Cardiac septum (tissue), 1 donor: ENCODE measurements at places on chromosomes 12 and 14. TPM values are rescaled to one million over a fixed set of nuclear protein-coding genes. Genes with fewer than 3 reads are reported as not detected.

TBC1D30 gene
- 1.8 TPM for total RNA-seq

KRT74 gene
- not detected for total RNA-seq

OR11H12 gene
- total RNA-seq = not detected

ADCY6 gene
- 195 TPM for total RNA-seq

GEMIN2 gene
- total RNA-seq = 7.4 TPM

CHGA gene
- not detected for total RNA-seq

TESPA1 gene
- 0.65 TPM for total RNA-seq

TNFAIP2 gene
- 31.3 TPM for total RNA-seq

KRT79 gene
- not detected for total RNA-seq

YARS2 gene
- total RNA-seq = 11.6 TPM

CELA1 gene
- not detected for total RNA-seq

MGST1 gene
- 7.3 TPM for total RNA-seq

ADAMTS20 gene
- not detected for total RNA-seq

KCNC2 gene
- total RNA-seq = not detected

NELL2 gene
- total RNA-seq = 1.3 TPM

C1S gene
- 69.0 TPM for total RNA-seq

HOTAIR gene
- total RNA-seq = not detected

PRORP gene
- total RNA-seq = 19.6 TPM

DDN gene
- total RNA-seq = 1.00 TPM

TCL1B gene
- total RNA-seq = not detected

CFAP54 gene
- total RNA-seq = 0.48 TPM

IFNG-AS1 gene
- total RNA-seq = 0.19 TPM

LGR5 gene
- not detected for total RNA-seq

LPAR5 gene
- total RNA-seq = 2.6 TPM

RD3L gene
- total RNA-seq = 13.1 TPM

LBHD2 gene
- not detected for total RNA-seq

NDRG2 gene
- total RNA-seq = 304 TPM

CLEC2A gene
- not detected for total RNA-seq

PPFIBP1 gene
- total RNA-seq = 219 TPM

MANSC1 gene
- total RNA-seq = 9.2 TPM

OAS2 gene
- 6.4 TPM for total RNA-seq

NXPH4 gene
- total RNA-seq = 20.0 TPM

NDUFA12 gene
- total RNA-seq = 228 TPM

POTEM gene
- total RNA-seq = not detected

TSPAN11 gene
- total RNA-seq = 1.9 TPM

FGD4 gene
- 19.4 TPM for total RNA-seq

TSPAN8 gene
- total RNA-seq = not detected
